ENCODE measurements at places on chromosomes 11 and 22.

DNA sequence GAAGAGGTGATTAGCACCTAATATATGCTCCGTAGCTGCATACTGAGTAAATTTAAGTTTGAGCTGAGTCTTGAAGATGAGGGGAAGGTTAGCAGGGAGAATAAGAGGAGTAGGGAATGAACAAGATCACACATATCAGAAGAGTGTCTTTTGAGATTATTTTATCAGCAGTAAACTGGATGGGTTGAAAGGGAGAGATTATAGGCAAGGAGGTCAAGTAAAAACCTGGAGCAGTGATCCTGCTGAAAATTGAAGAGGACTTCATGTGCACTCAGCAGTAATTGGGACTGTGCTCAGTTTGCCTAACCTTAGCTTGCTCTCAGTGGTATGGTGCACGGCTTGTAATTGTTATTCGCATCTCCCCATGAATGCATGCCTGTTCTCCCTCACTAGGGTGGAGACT, 79.5 kb upstream of the PICALM start:
- DNase-seq, result no peak

GRCh38 chr22:32761251-32761903, 40.1 kb upstream of the TIMP3 start:
- no peak for DNase-seq

DNA sequence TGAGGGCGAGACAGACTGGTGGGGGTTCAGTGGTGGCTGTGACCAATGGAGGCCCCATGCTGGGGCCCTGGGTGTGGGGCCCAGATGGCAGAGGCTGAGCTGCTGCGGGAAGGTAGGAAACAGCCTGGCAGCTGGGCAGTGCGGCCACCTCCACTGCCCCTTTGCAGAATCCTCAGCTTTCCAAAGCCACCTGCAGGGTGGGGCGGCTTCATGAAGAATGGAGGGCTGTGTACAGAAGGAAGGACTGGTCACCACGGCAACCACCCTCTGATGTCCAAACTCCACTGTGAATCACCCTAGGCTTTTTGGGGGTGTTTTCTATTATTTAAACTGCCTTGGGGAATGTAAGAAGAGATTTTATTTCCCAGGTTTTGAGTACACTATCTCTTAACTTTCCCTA, 166.3 kb upstream of the NAV2 start:
- DNase-seq, result no peak

GRCh38 chr11:108662700-108663099, 2.2 kb upstream of the DDX10 start:
- no peak for DNase-seq

- DNase-seq, result no peak
Measured at GRCh38 chr22:19800761-19801244, 40.2 kb downstream of the TBX1 start.

DNA sequence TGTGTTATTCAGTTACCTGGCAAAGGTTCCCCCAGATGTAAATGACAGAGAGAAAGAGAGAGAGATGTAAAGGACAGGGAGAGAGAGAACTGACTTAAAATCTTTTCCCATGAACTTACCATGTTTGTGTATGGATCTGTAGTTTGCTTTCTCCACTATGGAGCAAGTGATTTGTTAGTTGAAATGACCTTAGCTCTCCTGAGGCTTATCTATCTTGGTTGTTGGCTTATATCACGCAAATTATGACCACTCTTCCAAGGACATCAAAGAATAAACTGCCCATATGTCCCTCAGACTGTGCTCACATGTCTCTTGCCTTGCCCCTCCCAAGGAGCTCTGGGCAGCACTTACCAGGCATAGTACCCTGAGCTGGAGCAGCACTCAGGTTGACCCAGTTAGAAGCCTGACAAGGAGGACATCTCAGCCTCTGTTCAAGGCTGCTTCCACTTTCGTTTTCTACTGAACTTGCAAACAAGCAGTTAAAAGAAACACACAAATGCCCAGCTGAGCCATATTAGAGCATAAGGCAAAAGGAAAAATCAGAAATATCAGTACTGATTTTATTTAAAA, 95.3 kb upstream of the RCN1 start:
- no peak for DNase-seq

DNA sequence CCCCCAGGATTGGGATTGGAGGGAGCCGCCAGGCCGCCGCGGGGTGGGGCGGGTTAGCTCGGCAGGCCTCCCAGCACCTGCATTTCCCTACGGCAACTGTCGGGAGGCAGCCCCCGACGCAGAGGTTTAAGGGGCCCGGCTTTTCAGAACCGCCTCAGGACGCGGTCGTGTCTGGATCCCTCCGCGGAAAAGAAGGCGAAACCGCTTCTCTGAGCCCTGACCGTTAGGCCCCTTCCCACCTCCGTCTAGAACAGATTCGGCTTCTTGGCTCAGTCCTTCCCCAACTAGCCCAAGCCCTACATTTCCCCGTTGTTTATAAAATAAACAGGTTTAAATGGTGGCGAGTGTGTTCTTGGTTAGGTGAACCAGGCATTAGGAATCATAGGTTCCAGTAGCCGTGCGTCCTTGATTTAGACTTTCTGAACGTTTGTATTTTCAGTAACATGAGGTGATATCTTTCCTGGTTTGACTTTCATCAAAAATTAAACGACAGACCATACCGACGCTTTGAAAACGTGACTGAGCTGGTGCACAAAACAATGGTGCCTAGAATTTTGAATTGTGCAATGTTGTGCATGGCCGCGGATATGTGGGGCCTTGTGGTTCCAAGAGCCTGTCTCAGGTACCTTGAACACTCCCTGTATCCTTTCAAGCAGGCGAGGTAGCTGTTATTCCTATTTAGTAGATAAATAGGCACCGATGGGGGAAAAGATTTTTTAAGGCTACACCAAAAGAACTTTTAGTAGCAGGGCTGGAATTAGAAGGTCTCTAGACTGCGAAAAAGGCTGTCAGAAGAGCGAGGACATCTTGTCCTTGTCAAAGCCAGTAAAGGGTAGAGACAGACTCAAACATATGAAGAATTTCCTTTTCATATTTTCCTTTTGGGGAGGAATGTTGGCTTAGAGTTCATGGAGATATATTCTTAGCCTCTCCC, 1.2 kb upstream of the HSPA8 start:
- DNase-seq, result no peak

- DNase-seq, result no peak
Measured at GRCh38 chr22:32348031-32348611, 9.5 kb upstream of the RFPL3 start.

DNA sequence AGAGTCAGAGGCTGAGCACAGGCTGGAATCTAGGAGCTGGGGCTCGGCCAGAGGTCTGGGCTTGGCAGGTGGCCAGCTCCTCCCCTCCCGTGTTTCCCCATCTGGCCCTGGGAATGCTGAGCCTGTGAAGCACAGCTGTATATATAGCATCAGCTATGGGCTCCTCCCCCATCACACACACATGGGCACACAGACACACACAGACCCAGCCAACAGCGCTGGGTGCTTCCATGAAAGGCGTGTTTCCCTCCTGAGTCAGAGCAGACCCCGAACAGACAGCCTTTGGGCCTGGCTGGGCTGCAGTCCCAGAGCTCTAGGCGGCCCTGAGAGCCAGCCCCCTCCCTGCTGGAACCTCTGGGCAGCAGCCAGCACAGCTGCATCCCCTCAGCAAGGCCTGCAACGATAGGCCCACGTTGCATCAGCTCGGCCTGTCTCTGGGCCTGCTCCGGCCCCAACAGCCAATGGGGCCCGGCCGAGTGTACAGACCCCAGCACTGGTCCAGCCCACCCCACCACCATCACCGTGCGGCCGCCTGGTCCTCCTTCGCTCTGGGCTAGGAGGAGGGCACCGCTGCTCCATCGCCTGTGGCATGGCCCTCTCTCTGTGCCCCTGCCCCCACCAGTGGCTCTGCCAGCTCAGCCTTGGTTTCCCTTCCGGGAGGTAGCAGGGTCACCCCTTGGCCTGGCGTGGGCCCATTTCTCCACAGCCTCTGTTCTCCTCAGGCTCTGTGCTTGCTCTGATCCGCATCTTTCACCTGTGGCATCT, 7.6 kb upstream of the SERPINH1 start:
- DNase-seq, result peak; percentile 63

DNA sequence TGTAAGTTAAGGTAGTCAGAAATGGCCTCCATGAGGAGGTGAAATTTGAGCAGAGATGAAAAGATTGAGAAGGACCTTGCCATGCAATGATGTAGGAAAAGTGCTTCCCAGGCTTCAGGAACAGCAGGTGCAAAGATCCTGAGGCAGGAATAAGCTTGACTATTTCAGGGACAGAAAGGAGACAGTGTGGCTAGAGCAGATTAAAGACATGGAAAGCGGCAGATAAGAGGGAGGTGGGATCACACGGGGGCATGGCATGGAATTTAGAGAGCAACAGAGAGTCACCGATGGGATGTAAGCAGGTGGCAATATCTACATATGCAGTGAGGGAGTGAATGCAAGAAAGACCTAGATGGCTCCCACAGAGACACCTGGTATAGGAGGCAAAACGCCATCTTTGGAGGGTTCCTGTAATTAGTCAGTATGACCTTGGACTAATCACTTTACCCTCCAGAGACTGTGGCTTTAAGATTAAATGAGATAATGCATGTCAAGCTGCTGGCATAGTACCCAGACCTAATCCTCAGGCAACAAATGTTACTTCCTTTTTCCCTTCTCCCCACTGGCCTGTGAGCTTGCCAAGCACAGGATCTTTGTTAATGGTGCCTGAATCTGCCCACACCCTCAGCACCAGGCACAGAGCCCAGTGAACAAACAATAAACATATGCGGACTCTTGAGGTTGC, 24.6 kb upstream of the ACER3 start:
- no peak for DNase-seq

GRCh38 chr11:34501500-34501899, 12.1 kb downstream of the ELF5 start:
- no peak for DNase-seq

DNA sequence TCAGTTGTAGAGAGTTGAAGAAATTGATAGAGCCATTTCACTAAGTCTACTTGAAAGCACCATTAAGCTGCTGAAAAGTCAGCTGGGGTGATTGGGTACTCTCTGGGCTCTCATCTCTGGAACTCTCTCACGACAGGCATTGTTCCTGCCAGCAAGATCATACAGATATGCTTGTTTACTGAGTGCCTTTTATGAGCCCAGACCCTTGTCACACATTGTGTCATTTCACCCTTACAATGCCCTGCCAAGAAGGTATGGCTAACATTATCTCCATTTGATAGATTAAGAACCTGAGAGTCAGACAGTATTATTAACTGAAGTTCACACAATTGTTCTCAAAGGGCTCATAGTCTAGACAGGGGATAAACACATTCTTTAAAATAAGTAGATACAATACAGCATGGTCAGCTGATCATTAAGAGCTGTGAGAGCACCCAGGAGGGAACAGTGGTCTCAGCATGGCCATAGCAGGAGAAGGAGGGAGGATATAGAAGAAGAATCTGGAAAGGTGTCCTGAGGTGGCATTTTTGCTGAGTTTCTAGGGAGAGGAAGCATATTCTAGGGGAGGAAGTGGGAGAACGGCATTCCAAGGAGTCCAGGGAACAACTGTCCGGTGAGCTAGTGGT, 580.5 kb downstream of the INSC start:
- no peak for DNase-seq

- DNase-seq, result no peak
Measured at GRCh38 chr11:6570691-6571427, 32.6 kb downstream of the RRP8 start.

- no peak for DNase-seq
Measured at GRCh38 chr11:32888805-32889204, 3.8 kb upstream of the QSER1 start.

DNA sequence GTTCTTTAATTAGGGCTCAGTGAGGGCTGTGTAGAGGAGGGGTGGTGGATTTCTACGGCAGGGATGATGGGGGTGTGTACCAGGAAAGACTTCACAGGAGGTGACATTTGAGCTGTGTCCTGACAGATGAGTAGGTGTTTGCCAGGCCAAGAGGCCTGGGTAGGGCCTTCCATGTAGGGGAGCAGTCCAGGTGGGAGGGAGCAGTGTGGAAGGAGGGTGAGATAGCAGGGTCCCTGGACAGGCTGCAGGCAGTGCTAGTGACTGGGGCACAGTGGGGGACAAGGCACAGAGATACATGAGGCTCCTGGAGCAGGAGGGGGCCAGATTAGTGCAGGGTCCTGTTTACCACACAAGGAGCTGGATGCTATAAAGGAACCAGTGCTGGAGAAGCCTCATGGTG, 147.9 kb upstream of the CADM1 start:
- DNase-seq, result no peak

DNA sequence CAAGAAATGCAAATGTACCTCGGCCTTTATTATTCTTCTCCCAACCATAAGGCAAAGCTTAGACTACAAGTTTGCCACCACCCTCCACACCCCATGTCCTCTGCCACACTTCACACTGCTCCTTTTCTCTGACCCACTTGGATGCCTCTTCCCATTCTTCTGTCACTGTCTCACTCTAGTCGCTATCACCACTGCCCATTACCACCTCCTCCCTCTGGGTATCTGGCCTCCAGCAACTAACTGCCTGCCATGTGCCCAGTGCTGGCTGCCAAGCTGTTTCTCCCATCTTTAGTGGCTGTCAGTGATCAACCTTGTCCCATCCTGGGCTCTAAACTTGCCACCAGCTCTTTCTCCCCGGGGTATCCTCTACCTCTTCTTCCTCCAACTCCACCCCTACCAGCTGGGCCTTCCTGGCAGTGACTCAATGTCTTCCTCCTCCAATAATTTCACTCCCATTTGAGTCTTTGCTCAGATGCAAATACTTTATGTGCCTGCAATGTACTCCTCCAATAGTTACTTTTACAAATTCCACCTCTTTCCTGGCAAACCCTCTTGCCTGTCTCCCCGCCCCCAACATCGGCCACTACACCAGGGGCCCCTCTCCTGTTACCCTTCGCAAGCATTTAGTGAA, 20.1 kb upstream of the KDM2A start:
- DNase-seq, result no peak

DNA sequence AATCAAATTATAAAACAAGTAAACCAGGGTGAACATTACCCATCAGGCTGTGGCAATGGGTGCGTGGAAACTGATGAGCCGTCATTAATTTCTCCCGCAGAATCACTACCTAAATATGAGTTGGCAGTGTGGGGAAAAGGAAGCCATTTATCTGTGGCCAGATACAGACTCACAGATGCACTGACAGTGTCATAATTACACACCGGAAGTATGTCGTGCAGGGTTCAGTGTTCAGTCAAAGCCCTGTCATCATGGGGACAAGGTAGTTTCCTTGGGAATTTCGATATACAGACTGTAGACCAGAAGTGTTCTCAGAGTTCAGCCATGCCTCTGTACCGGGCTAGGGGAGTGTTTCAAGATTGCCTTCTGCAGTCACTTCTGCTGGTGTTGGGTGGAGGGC, 119.2 kb upstream of the SEZ6L start:
- no peak for DNase-seq

DNA sequence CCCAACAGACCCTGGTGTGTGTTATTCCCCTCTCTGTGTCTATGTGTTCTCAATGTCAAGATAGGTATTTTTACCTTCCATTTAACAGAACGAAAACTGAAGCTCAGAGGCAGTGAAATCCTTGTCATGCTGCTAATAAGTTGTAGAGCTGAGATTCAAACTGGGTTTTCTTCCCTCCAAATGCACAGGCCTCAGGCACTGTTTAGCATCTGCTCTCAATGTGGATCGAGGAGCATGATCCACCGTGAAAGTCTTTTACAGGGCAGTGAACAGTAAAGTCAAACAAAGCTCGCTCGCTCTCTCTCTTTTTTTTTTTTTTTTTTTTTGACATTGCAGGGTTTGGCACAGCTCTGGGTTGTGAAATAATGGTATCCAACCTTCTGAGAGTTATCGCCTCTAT, 401.0 kb upstream of the SYN3 start:
- no peak for DNase-seq

- no peak for DNase-seq
Measured at GRCh38 chr11:72443016-72443415, 8.7 kb upstream of the CLPB start.

Data from nephron progenitor cell (in vitro differentiated cells).